ENCODE measurements at places on chromosomes 1 and 21.

DNA sequence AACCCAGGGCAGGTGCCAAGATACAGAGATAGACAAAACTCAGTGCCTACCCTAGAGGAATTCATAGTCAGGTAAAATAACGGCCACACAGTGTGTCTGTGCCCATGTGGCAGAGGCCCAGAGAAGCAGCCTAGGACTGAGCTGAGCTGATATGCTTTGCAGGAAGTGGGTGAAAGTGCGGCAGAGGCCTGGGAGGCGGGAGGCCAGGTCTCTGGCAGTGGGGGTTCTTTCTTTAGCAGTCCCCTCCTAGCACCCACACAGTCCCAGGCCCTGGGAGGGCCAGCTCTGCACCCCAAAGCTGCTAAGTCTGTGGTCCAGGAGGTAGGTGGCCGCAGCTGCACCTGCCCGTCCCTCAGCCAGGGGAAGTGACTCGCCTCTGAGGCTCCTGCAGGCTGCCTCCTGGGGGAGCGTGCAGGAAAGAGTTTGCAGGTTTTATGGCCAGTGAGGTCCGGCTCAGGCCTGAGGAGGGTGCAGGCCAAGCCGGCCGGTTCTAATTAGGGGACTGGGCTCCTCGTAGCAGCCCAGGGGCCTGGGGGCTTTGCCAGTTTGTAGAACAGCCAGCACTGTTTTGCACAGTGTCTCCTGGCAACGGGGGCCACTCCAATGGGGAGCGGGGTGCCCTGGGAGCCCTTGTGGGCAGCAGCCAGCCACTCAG lies 107.9 kb downstream of the SPSB1 start:
- no peak for DNase-seq

GRCh38 chr1:234123867-234124266 lies 219.4 kb downstream of the SLC35F3 start:
- DNase-seq, result no peak

DNA sequence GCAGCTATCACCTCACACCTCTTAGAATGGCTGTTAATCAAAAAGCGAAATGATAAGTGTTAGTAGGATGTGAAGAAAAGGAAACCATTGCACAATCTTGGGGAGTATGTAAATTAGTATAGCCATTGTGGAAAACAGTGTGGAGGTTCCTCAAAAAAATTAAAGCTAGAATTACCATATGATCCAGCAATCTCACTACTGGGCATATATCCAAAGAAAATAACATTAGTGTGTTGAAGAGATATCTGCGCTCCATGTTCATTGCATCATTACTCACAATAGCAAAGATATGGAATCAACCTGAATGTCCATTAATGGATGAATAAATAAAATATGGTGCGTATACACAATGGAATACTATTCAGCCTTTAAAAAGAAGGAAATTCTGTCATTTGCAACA lies 68.9 kb downstream of the SNRPE start:
- DNase-seq, result peak; percentile 71

DNA sequence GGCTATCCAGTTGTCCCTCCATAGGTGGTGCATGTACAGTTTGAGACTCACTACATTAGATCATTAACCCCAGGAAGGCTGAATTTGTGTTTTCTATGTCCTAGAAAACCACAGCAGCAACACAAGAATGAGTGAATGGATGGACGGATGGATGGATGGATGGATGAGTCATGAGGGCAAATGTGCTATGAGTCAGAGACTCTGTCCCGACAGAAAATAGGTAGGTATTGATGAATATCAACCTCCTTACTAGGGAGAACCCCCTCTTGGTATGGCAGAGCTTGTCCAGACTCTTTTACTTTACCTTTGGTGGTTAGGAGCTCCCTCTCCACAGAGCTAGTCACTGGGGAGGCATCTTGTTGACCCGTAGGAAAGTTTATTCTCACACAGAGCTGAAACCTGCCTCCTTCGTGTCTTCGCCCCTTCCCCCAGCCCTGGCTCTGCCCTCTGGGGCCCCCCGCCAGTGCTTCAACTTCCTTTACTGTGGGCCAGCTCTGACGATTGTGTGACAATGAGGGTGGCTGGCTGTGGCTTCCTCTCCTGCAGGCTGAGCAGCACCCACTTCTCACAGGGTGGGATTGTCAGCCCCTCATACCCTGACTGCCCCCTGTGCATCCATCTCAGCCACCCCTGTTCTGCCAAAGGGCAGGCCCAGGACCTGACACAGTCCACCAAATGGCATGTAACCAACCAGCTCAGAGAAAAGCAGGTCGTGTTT lies 145.2 kb downstream of the FOXD2 start:
- no peak for DNase-seq

DNA sequence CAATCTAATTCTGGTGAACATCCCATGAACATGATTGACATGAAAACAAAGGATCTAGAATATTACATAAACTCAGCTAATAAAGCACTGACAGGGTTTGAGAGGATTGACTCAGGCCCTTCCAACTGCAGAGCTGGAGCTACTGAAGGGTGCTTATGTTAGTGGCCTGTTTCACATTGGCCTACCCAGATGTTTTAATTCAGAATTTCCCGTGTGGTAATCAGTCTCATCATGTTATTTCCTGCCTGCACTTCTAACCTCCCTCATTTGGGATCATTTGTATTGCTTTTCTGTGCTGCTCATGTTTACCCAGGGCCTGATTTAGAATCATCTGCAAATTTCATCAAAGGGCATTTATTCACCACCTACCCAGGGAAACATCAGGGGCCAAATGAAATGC lies 270.3 kb downstream of the PLPP3 start:
- no peak for DNase-seq

GRCh38 chr1:233614173-233614742 lies 352 bp downstream of the KCNK1 start:
- no peak for DNase-seq

DNA sequence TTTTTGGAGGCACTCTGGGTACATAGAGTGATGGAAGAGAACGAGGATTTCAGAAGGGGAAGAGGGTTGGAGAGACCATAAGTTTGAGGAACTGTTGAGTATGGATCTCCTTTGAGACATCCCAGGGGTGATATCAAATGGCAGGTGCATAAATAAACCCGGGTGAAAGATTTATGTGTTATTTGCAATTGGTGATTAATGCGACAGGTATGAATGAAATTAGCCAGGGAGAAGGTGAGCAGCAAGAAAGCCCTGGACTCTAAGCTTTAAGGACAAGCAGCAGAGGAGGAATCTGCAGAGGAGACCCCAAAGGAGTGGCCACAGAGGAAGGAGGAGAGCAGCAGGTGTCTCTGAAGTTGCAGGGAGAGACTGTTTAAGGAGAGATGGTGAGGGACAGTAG lies 8.8 kb upstream of the REN start:
- DNase-seq, result no peak

GRCh38 chr1:17678011-17678410 lies 77.1 kb upstream of the ACTL8 start:
- no peak for DNase-seq

DNA sequence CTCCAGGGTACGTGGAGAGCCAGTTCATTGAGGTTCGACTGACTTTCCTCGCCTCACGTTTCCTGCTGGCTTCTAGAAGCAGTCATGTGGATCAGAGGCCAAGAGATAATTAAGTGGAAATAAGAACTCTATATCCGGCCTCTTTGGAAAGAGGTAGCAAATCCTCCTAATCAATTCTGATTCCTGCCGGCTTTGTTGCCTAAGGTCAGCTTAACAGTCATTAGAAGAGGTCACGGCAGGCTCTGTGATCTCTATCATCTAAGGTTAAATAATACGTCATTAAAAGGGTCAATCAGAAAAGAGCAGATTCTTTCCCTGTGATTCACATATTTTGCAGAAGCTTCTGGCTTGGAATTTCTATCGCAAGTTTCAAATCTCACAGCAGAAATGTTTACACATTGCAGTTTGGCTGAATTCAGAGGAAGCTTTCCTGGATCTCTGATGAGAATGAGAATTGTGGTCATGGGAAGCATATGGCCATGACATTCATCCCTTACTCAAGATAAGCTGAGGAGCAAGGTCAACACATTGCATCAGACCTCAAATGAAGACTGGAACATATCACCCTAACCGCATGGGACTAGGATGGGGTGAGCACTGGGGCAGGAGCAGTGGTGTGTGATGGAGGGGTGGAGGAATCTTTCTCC lies 189.4 kb downstream of the PBX1 start:
- no peak for DNase-seq

DNA sequence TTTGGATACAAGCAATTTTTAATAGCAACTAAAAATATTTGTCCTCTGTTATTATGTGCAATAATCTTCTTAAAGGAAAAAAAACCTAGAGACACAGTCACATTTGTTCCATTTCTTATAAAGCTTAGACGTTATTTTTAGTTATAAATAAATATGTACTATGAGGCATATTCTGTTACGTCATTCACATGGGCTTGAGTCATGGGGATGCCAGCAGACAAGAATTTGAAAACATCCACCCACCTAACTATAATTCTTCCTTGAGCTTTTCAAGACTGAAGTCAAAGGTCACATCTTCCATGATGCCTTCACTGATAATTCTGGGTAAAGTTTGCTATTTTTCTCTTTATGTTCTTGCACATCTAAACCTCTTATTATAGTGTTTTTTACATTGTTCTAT lies 268.8 kb downstream of the KCTD3 start:
- peak; percentile 18 for DNase-seq
